Cardiac muscle cell (in vitro differentiated cells and primary cell): ENCODE measurements at places on chromosomes 7 and 10. TPM values are rescaled to one million over a fixed set of nuclear protein-coding genes. Genes with fewer than 3 reads are reported as not detected.
A peak's percentile ranks its signal among the peaks of the same experiment; 100 is the strongest.

DNA sequence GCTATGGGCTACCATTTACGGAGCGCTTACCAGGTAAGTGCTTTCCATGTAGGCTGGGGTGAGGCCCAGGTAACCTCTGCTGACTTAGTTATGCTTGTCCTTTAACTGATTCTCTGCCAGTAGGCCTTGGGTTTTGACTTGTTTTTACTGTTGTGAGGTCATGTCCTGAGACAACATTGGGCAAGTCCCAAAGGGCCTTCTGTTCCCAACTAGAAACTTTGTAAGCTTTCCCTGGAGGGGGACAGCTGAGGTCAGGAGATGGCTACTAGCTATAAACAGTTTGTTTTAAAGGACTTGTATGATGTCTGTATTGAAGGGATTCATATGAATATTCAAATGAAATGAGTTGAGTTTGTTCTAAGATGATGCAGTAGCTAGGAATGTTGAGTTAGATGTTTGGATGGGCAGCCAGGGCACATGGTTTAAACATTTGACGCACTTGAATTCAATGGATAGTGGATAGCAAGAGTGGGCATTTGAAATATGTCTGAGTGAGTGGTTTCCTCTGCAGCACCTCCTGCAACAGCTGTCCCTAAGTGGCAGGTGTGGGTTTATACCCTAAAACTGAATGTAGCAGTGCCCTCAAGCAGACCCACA, 10.0 kb upstream of the SGPL1 start:
- no peak for DNase-seq

GRCh38 chr10:80415734-80416478, 7.6 kb downstream of the PRXL2A start:
- DNase-seq = no peak

GRCh38 chr7:134727711-134728110, 51.7 kb upstream of the CALD1 start:
- DNase-seq = no peak

DNA sequence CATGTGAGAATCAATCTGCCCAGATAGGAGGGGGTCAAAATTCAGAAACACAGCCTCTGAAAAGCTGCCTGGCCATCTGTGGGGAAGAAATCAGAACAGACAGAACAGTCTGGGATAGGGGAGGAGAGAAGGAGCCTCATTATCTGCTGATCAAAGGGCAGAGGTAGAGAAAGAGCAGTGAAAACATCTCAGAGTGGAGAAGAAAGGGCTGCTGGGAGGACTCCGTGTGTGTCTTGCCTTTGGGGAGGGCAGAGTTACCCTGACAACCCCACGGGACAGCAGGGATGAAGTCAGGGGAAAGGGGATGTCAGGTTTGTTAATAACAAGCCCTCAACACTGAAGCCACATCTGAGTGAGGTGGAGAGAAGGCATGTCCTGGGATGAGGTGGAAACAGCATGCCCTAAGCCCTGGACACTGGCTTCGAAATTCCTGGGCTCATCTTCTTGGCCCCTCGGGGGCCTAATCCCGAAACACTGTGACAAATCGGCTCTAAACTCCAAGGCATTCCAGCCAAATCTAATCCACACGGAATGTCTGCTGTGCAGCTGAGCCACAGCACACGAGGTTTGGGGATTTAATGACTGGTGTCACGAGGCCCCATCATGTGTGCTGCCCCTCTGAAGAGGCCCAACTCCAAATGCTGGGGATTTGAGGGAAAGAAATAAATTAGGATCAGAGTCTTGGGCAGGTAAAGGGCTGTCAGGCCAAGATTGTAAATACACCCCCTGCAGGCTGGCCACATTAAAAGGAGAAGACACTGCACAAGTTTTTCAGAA, 82.8 kb upstream of the FGFR2 start:
- no peak for DNase-seq

- DNase-seq = no peak
These were observed 163.5 kb downstream of the MBL2 start for GRCh38 chr10:52609071-52609470.

GRCh38 chr10:46542567-46543465, 13.6 kb downstream of the GPRIN2 start:
- no peak for DNase-seq

DNA sequence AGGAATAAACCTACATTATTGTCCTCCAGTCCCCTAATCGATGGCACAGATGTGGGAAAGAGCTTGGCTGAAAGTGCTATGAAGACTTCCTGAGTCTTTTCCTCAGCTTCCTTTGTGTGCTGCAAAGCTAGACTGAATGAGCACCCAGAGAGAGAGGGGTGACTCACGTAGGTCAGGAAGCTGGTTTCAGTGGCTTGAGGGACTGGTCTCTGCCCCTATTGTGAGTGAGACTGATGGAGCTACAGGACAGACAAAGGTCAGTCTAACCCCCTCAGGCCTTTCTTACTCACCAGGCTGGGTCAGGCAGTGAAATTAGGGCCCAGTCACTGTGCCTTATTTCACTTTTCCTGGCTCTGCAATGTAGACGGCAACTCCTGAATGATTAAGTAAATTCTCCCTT, 171.1 kb upstream of the GRB10 start:
- no peak for DNase-seq

GRCh38 chr10:114678820-114679219, 20.7 kb upstream of the ABLIM1 start:
- DNase-seq = no peak

- peak; percentile 24 for DNase-seq
These were observed 28.1 kb downstream of the ARL4A start for GRCh38 chr7:12715372-12716133.

DNA sequence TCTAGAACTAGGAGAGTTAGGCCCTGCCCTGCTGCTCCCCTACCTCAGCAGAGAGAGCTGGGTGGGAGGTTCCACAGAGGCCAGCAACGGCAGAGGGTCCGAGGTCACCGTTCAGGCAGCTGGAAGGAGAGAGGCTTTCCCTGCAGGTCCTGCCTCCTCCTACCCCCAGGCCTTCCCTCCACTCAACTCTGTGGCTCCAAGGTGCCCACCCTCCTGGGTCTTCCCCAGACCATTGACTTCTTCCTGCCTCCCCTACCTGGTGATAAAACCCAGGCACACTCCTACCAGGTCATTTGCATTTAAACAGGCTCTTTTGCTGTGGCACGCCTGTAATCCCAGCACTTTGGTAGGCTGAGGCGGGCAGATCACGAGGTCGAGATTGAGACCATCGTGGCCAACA, 515.3 kb upstream of the FOXK1 start:
- no peak for DNase-seq

GRCh38 chr7:155646669-155647068, 2.2 kb downstream of the RBM33 start:
- no peak for DNase-seq

DNA sequence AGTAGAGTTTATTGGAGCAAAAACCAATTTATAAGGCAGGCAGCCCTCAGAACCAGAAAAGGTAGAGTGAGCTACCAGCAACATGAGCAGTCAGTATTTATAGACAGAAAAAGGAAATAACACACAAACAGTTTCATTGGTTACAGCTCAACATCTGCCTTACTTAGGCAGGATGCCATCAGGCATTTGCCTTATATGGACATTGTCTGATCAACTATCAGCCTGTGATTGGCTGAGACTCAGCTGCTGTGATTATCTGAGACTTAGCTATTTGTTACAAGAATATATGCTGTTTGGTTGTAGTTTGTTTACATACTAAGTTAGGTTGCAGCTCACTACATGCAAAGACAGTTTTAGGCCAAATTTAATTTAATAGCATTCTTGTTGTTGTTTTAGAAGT, 60.4 kb upstream of the CDK1 start:
- DNase-seq = no peak

GRCh38 chr7:132053871-132054270, 497.4 kb upstream of the PODXL start:
- no peak for DNase-seq

Gene MSMB
- total RNA-seq = not detected in 2 replicates

Gene CYTH3
- 30.9 and 32.4 TPM in 2 replicates for total RNA-seq

Gene GHRHR
- total RNA-seq = not detected in 2 replicates

Gene VWDE
- 46.3 and 95.8 TPM in 2 replicates for total RNA-seq

Gene LRRC18
- not detected in 2 replicates for total RNA-seq

Gene MYPN
- total RNA-seq = 3.9 and 5.3 TPM in 2 replicates
